ENCODE measurements at places on chromosomes 5 and 9.

DNA sequence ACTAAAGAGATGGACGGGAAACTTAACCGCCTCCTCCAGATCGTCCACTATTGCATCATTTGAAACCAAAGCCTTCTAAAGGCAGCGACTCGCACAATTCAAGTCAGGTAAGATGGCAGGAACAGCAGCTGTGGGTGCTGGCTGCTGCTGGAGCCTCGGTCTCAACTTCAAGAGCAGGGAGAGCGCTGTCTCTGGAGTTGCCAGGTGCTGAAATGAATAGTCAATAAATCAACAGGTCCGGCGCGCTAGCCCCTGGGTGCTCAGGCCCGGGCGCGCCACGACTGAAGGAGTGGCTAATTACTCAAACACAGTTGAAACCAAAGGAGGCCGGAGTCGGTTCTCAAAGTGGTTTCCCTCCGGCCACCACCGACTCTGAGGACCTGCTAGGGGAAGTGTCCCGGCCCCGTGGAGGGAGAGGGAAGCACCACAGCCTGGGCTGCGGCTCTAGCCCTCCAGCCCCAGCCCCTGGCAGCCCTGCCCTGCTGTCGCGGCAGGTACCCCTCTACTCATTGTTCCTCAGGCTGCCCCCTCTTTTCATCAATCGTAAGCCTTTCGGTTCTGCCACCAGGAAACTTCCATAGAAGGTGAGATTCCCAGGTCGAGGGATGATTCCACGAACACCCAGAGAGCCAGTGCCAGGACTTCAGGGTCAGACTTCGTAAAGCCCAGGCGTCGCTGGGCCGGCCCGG lies 804 bp downstream of the TTC39B start:
- DNase-seq: no peak

DNA sequence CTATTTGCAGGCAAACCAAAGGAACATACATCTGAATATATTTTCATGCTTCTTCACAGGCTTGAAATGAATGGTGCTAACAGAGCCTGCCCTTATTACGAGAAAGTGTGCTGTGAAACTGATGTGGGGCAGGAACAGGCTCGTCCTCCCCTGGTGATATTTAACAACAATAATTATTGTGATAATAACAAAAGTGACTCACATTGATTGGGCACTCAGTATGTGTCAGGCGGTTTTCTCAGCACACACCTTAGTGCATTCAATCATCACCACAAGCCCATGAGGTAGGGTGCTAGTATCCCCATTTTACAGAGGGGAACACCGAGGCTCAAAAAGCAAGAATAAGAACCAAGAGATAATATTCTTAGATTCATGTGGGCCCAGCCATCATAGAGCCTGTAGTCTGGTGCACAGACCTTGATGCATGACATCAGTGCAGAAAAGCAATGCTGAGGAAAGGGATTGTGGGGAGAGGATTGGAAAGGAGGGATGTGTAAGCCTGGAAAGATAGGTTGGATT lies 18.1 kb upstream of the BOD1 start:
- DNase-seq: no peak

DNA sequence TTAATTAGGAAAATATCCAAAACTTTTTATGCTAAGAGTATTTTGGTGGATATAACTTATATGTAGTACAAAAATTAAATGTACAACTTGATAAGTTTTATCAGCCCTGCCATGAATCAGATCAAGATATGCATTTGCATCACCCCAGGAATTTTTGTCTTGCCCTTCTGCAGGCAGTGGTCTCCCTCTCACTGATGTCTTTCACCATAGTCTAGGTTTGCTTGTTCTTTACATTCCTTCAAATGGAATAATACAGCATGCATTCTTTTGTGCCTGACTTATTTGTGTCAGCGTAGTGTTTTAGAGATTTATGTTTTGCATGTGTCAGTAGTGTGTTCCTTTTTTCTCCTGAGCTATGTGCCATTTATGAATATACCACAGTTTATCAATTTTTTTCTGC lies 36.4 kb downstream of the RNF180 start:
- DNase-seq: no peak

GRCh38 chr9:7976167-7976755 lies 176.7 kb upstream of the DMAC1 start:
- peak; percentile 94 for DNase-seq

GRCh38 chr5:59000211-59000610 lies 417.3 kb downstream of the RAB3C start:
- no peak for DNase-seq

DNA sequence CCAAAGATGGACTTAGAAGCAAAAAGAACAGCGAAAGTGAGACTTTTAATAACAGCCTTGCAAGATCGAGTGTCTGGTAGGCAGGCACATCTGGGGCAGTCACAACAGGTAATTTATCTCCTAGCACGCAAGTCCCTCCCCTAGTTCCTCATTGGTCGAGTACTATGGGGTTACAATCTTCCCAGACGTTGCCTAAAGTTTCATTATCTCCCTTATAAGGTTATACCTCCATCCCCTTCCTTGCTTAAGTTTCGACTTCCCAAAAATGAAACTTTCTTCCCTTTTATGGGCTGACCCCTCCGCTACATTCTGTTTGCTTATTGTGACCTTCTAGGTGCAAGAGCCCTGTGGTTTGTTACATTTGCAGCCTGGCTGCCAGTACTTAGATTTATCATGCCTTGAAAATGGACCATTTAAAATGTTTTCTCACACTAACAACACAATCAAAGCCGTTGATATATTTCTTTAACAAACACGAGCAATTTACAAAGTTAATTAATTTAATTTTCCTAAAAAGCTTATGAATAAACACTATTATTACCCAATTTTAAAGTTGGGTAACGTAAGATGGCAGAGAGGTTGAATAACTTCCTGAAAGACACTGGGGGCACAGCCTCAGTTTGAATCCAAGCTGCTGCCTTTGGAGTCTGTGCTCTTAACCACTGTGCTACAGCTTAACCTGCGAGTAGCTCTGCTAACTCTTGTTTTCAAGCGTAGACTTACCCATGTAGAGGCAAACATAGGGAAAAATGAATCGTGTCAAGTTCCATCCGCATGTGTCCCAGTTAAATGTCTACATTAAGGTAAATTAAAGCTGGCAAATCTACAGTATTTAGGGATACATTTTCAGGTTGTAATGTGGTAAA lies 91.7 kb downstream of the EDIL3 start:
- no peak for DNase-seq

DNA sequence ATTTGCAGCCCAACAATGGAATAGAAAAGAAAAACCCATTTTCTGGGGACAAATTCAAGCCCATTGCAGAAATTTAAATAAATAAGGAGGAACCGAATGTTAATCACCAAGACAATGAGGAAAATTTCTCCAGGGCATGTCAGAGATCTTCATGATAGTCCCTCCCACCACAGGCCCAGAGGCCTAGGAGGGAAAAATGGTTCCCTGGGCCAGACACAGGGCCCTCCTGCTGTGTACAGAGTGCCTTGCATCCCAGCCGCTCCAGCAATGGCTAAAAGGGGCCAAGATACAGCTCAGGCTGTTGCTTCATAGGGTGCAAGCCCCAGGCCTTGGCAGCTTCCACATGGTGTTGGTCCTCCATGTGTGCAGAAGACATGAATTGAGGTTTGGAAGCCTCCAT lies 73.4 kb upstream of the FOXE1 start:
- no peak for DNase-seq

DNA sequence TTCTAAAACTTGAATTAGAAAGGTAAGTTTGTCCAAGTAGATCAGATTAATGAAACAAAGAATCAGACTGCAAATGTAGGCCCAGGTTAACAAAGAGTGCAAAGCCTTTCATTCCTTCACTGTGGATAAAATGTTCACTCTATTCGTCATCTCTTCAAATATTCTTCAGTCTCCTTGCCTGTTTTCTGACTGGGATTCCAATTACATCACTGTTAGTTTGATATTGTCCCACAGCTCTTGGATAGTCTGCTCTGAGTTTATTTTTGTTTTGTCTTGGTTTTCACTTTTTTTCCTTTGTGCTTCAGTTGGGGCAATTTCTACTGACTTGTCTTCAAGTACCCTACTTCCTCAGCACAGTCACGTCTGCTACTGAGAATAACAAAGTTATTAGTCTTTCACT lies 38.5 kb upstream of the GZMA start:
- no peak for DNase-seq

GRCh38 chr5:176578391-176578808 lies 29.3 kb downstream of the CDHR2 start:
- peak; percentile 55 for DNase-seq

GRCh38 chr5:103587185-103587748 lies 24.7 kb upstream of the NUDT12 start:
- no peak for DNase-seq

DNA sequence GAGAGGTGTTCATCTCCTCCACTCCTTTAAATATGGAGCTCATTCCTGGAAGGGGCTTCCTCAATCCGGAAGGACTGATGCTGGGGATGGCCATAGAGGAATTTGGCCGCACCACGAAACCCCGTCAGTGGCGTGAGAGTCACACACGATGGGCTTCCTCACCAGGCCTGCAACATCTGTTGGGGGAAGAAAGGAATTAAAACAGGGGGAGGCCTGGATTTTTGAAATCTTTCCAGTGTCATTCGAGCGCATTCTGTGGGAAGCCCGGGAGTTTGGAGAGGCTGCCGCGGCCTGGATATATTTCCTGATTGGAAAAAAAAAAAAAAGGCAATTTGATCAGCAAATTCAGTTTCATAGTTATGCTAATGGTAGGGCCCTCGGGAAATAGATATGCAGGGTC lies 76.3 kb upstream of the ORM1 start:
- DNase-seq: no peak

GRCh38 chr5:132673488-132673887 lies 301 bp upstream of the IL4 start:
- DNase-seq: no peak

GRCh38 chr9:130634191-130634768 lies 30.1 kb upstream of the PRDM12 start:
- DNase-seq: no peak

GRCh38 chr9:129889941-129890717 lies 54.9 kb downstream of the USP20 start:
- no peak for DNase-seq

DNA sequence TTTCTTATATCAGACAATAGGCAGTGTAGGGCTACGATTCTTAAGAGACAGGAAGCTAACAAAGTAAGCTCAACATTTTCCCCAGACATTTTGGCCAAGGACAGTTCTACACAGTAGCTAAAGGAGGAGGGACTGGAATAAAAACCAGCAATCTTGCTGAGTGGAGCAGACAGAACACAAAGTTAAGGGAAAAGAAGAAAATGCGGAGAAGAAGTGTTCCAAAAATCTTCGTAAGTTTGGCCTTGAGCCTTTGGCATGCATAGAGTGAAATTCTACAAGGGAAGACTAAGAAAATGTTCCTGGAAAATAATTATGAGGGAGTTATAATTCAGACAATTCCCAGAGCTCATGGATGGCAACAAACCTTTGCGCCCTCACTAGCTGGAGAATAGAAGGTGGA lies 748.0 kb upstream of the CTNND2 start:
- no peak for DNase-seq

- no peak for DNase-seq
Measured at GRCh38 chr9:85213650-85214607, 527.8 kb downstream of the AGTPBP1 start.

GRCh38 chr5:142621227-142621626 lies 64.7 kb downstream of the FGF1 start:
- no peak for DNase-seq
